ENCODE measurements at places on chromosomes 5 and 9.
A peak's percentile ranks its signal among the peaks of the same experiment; 100 is the strongest.

DNA sequence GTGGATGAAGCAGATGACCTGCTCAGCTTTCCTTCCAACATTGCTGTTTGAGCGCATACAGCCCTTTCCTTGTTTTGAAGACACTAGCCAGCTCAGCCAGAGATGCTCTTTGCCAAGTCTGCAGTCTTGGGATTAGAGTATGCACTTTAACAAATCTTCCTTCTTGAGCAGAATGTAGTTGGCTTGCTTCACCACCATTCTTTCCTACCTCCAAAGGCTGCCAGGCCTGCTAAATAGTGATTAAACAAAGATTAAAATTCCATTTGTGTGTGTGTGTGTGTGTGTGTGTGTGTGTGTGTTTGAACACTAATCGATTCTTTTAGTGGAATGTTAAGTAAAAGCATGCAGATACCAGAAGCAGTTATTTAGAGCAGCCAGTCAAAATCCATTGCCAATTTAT lies 97.6 kb downstream of the GALNT10 start:
- no peak for DNase-seq

DNA sequence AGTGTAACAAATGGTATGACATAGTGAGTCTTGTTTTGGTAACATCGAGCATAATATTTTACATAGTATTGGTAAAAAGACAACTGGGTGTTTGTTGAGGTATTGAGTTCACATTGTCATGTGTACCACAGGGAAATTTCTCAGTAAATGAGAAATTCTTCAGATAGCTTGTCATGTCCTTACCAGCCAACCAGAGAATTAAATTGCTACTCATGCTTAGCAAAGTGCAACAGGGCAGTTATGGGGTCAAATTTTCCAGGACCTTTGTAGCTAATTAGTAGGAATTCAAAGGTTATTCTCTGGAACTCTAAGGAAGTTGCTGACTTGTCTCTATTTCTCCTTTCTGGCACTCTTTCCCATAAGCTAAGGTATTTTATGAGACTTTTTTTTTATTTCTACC lies 595.7 kb downstream of the EFNA5 start:
- DNase-seq: no peak

- no peak for DNase-seq
These were observed 40.8 kb downstream of the RHOBTB3 start for GRCh38 chr5:95771892-95772291.

- no peak for DNase-seq
These were observed 234.3 kb upstream of the TMEM161B start for GRCh38 chr5:88503041-88503345.

- no peak for DNase-seq
These were observed 128.7 kb upstream of the PITX1 start for GRCh38 chr5:135162661-135163265.

- no peak for DNase-seq
These were observed 10.3 kb upstream of the SLC6A18 start for GRCh38 chr5:1214936-1215220.

- DNase-seq: no peak
These were observed 91.7 kb downstream of the MRPS30 start for GRCh38 chr5:44900273-44900954.

- DNase-seq: no peak
These were observed 25.7 kb downstream of the RAPGEF1 start for GRCh38 chr9:131714161-131714646.

DNA sequence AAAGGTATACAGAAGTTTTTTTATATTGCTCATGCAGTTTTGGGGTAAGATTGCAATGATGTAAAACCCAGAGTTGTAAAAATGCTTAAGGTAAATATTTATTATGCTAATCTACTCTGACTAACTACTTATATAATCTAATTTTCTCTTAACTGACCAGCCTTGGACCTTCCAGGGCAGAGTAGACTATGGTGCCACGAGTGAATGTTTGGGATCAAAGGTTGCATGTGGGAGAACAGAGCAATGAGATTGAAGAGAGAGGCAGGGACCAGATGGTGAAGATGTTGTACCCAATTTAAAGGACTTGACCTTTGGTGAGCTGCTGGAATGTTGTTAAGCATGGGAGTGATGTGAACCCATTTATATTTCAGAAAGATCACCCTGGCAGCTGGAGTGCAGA lies 34.8 kb upstream of the PANK3 start:
- no peak for DNase-seq

- no peak for DNase-seq
These were observed 281.4 kb downstream of the CWC27 start for GRCh38 chr5:65050140-65050539.

DNA sequence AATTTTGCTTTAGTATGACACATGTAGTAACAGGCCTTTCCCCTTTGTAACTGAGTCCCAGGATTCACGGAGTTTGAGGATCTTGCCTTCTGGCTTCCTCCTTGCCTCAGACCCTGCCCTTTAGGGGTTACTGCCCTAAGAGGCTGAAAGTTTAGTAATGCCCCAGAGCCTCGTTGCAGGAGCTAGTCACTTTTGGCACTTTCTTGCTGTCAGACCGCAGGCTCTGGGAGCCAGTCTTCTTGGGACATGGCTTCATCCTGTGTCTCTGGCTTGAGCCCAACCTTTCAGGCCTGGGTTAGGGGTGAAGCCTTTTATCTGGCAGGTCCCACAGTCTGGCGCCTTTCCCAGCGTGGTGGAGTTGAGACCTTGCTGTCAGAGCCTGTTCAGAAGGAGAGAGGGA lies 185.6 kb upstream of the DMRT1 start:
- DNase-seq: no peak

DNA sequence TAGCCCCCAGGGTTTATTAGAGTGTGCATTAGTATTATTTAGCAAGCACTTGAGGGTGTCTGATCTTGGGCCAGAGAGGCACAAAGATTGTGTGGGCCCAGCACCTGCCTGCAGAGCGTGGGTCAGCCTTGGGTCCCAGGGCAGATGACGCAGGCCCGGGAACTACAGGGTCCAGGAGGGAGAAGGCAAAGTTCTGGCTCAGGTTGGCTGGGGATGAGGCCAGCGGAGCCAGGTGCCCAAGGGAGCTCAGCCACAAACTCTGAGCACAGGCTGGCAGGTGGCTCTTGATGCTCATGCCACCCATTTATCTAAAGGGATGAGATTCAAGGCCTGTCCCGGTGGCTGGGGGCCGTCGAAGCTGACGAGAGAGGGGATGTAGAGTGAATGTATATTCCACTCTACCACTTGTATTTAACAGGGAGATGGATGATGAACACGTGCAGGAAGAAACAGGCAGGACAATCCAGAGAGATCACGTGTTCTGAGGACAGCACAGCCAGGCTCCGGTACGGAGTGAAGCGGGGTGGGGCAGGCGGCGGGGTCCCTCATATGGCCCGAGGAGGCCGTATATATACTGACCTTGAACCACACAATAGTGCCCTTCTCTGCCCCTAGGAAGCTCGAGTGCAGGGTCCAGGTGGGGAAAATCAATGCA lies 818 bp upstream of the OBP2A start:
- no peak for DNase-seq

DNA sequence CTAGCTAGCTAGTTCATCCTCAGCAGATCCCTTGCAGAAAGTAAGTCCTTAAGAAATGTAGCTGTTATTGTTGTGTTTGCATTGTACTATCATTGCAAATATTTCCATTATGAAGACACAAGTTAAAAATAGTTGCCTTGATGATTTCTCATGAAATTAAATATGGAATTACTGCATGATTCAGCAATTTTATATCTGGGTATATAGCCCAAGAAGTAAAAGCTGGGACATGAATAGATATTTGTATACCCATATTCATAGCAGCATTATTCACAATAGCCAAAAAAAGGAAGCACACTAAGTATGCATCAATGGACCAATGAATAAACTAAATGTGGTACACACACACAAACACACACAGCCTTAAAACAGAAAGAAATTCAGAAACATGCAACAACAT lies 6.8 kb downstream of the IFNB1 start:
- no peak for DNase-seq

GRCh38 chr9:128159522-128159783 lies 612 bp upstream of the BBLN start:
- DNase-seq: peak; percentile 60

DNA sequence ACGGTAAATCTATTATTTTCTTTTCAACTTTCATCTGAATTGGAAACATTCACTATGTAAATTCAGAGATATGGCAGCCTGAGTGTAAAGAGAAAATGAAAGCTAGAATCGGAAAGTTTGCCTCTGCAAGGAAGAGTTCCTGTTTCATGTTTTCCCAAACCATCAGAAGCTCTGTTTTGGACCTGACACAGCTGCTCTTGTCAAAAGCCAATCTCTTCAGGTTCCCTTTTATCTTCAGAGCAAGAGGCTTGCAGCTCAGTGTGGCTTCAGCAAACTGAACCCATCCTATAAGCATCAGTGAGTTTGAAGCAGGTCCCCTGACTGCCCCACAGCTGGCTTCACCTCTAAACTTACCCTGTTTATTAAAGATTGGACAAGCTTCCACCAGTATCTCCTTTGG lies 1099.7 kb downstream of the DTWD2 start:
- no peak for DNase-seq

DNA sequence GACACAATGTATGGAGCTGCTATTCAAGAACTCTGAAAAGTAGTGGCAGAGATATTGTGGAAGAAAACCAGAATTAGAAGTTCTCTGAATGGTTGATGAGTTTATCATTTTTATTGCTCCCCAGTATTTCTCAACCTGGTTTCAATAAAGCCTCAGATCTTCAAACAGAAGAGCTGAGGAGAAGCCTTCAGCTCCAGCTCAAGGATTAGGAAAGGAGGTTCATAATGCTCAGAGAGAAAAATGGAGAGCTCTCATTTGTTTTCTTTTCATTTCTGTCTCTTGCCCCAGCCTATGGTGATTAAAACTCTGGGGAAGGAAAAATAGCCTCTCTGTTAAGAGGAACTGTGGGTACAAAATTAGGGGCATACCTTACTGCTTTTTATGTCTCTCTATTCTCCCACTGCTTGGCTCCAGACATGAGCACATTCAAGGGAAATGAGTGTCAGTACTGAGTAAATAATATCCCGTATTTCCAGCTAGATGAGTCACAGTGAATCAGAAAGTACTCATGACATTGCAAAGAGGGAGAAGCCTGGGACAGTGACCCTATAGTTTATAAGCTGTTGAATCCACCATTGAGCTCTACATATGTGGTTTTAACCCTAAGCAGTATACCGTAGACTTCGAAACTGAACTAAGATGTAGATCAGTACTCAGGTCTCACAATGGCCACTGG lies 138.1 kb downstream of the EMB start:
- no peak for DNase-seq

DNA sequence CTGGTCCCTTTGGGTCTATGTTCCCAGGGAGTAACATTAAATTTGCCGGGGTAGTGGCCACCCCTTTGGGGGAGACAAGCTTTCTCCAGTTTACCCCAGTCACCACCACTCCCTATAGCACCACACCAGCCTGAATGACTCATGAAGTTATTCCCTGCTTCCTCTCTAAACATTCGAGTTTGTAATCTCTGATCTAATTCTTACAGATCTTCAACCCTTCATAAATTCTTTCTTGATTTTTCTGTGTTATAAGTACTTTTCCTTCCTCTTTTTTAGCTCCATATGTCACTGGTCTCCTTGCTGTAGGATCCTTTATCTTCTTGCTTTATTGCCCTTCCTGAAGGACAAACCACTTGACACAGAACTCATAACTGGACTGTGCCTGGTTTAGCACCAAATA lies 55.6 kb downstream of the GNA14 start:
- DNase-seq: no peak

DNA sequence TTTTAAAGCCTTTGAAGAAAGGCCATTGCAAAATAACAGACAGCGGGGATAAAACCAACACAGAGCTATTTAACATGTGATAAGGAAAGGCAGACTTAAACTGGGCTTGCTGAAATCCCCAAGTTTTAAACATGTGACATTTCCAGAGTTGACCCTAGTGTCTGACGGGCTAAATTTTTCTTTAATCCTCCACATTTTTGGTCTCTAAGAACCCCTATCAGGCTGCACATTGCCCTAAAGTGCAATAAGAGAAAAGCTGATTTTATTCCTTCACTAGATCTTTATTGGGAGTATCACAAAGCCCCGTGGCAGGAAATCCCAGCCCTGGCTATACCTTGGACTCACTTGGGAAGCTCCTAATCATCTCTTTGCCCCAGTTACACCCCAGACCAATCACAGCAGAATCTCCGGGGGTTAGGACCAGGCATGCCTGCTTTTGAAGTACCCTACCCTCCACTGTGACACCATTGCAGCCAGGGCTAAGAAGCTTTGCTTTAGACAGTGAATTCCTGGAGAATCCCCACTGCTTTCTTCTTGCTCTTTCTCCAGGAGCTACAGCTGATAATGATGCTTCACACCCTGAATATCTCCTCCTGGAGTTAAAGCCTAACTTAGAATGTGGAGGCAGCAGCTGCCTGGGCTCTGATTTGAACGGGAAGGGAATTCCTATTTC lies 20.1 kb upstream of the COL15A1 start:
- no peak for DNase-seq

GRCh38 chr5:146919304-146919703 lies 40.7 kb upstream of the PPP2R2B start:
- DNase-seq: no peak

- DNase-seq: no peak
These were observed 209.1 kb downstream of the MAPKAP1 start for GRCh38 chr9:125497906-125498305.

DNA sequence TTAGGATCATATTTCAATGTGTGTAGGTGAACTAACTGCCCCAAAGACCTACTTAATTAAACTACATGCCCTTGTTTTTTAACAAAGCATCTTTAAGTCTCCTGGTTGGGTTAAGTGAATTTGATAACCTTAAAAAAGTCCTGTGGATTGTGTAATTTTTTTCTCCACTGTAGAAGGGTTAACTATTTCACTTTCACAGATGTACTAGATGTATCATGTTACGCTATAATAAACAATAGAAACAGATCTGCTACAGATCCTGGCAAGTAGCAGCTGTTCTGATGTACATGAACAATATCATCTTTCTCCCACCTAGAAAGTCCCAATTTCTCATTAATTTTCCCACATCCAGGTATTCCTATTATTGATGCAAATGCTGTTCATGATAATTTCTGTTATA lies 18.9 kb downstream of the KIF24 start:
- DNase-seq: no peak

GRCh38 chr5:67160272-67160671 lies 36.3 kb downstream of the CD180 start:
- DNase-seq: no peak

DNA sequence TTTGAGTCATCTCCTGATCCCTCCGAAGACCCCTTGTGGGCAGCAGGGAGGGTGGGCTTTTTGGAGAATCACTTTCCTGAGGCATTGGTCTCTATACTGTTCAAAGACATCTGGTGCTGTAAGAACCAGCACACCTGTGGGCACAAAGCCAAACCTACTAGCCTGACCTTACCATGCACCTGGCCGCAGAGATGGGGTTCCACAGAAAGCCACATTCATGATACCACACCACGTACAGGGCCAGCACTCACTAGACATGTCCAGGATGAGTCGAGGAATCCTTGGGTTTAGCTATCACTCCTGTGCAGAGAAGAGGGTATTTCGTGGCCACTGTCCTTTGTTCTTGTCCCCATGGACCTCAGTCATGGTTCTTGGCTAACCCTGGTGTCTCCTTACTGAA lies 203.4 kb downstream of the CACNA1B start:
- no peak for DNase-seq

- DNase-seq: no peak
These were observed 746.3 kb upstream of the RIOK2 start for GRCh38 chr5:97929383-97929782.

GRCh38 chr5:107469485-107470294 lies 201.0 kb downstream of the EFNA5 start:
- no peak for DNase-seq
